ENCODE measurements at places on chromosomes 7 and 10.

- no peak for DNase-seq
Observed at GRCh38 chr7:27771111-27771510, 31.1 kb downstream of the TAX1BP1 start.

- DNase-seq = no peak
Observed at GRCh38 chr7:16744518-16745250, 8.9 kb upstream of the TSPAN13 start.

GRCh38 chr10:70321233-70321632 is 37.4 kb upstream of the NPFFR1 start:
- DNase-seq = no peak

DNA sequence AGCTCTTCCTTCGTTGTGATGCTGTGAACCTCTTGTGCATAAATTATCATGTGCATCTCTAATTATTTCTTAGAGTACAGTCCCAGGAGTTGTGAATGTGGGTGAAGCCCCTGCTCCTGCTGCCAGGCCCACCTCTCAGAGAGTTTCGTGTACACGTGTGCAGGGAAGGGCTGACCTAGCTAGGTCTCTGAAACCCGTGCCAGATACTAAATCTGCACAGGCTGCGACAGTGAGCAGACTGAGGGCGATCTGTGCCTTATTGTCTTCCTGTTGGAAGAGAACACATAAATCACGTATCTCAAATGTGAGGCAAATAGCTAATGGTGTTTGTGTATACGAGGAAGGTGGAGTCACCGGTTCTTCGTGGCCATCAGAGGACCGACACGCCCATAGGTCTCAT is 71.8 kb upstream of the DNAJB6 start:
- no peak for DNase-seq

GRCh38 chr7:51639661-51640334 is 323.2 kb upstream of the COBL start:
- DNase-seq = no peak

- no peak for DNase-seq
Observed at GRCh38 chr10:111974325-111974724, 209.2 kb downstream of the GPAM start.

DNA sequence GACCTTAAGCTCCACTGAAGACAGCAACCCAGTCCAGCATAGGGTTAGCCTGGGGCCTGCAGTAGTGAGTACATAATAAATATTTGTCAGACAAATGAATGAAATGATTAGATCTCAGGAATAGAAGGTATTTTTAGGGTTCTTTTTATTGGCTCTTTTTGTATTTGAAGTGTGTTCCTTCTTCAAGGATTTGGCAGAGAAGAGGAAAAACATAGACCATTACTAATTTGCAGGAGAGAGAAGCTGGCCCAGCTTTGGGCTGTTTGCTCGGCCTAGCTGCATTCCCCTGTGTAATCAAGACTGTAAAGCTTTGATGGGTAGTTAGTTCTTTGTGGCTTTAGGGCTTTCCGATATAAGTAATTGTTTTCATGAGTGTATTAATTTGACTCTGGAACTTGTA is 64.2 kb downstream of the CNNM2 start:
- DNase-seq = no peak

DNA sequence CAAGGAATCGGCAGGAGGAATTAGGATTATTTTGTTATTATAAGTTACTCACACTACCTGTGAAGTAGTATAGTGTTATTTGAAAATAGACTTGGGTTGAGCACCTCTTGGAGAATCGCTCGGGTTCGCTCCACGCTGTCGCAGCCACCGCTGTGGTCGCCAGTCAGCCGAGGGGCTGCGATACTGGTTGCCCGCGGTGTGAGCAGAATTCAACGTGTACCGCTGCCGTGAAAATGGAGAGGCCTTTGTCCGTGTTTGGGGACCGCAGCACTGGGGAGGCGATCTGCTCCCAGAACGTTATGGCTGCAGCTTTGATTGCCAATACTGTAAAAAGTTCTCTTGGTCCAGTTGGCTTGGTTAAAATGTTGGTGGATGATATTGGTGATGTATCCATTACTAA is 117.2 kb downstream of the C7orf25 start:
- DNase-seq = no peak

GRCh38 chr10:77983384-77984341 is 45.7 kb downstream of the POLR3A start:
- DNase-seq = no peak

GRCh38 chr10:129258283-129258923 is 208.6 kb upstream of the MGMT start:
- no peak for DNase-seq

DNA sequence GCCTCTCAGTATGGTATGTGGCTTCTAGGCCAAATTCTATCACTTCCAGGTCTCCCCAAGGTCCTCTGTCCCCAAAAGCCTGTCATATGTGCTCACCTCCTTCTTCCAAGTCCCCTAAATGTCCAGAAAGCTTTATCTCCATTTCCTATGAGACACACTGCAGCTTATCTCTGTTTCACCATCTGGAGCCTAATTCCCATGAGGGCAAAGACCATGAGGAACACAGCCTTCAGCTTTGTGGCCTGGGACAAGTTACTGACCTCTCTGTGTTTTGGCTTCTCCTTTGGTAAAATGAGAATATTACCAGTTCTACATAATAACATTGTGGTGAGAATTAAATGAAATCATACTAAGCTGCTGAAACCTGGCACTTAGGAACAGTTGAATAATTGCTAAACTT is 19.2 kb downstream of the ST8SIA6 start:
- DNase-seq = no peak

DNA sequence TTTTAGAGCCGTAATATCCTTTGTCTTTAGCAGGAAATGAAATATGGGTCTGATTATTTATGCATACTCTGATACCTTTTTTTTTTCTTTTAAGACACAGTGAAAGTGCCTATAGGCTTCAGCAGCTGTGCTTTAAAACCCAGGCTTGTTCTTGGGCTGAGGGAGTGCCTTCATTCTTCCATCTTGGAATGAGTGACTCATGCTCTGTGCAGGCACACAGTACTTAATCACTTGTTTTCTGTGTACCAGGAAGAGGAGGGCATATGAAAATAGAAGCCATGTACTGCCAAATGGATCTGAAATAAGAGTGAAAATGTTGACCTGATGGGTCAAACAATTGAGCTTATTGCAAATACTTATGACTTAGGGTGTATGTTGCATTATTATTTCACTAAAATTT is 12.0 kb downstream of the INPP5F start:
- no peak for DNase-seq

- no peak for DNase-seq
Observed at GRCh38 chr10:76236356-76236755, 804.9 kb downstream of the LRMDA start.

DNA sequence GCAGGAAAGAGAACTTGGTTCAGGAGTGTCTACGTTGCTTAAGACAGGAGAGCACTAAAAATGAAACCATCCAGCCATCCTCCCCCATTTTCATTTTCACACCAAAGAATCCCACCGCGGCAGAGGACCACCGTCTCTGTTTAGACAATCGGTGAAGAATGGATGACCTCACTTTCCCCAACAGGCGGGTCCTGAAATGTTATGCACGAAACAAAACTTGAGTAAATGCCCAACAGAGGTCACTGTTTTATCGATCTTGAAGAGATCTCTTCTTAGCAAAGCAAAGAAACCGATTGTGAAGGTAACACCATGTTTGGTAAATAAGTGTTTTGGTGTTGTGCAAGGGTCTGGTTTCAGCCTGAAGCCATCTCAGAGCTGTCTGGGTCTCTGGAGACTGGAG is 1.4 kb upstream of the IL6 start:
- no peak for DNase-seq

GRCh38 chr10:32059472-32059871 is 3.2 kb upstream of the KIF5B start:
- no peak for DNase-seq

- no peak for DNase-seq
Observed at GRCh38 chr7:85638394-85638793, 451.5 kb upstream of the SEMA3D start.

DNA sequence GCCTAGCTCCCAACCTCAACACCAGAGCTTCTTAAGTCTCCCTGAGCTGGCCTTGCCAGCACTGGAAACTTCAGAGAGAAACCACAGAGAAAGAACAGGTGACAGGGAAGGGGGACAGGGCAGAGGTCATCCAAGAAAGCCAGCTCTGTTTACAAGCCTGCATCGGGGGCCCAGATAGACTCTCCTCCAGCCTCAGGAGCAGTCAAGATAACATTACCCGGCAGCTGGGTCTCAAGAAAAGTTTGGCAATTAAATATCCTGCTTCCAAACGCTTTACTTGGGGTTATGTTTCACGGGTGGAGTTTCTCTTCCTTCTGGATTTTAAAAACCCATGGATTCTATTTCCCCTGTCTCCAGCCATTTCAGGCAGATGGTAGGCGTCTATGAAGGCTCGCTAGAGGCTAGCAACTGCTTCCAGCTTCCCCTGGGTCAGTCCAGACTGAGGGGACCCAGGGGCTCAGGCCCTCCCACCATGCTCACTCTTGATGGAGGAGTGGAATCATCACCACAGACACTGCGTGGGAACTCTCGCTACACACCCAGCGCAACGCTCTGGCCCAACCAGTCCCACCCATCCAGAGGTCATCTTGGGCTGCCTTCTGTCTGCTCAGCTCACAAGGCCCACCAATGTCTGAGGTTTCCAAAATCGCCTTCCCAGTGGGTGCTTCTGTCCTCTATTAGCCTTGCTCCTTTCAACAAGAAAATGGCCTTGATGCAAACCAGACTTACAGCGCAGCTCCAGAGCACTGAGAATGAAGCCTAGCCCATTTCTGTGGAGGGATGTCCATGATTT is 48.8 kb downstream of the SH3PXD2A start:
- DNase-seq = no peak

GRCh38 chr10:127374901-127375300 is 174.2 kb upstream of the NPS start:
- no peak for DNase-seq

DNA sequence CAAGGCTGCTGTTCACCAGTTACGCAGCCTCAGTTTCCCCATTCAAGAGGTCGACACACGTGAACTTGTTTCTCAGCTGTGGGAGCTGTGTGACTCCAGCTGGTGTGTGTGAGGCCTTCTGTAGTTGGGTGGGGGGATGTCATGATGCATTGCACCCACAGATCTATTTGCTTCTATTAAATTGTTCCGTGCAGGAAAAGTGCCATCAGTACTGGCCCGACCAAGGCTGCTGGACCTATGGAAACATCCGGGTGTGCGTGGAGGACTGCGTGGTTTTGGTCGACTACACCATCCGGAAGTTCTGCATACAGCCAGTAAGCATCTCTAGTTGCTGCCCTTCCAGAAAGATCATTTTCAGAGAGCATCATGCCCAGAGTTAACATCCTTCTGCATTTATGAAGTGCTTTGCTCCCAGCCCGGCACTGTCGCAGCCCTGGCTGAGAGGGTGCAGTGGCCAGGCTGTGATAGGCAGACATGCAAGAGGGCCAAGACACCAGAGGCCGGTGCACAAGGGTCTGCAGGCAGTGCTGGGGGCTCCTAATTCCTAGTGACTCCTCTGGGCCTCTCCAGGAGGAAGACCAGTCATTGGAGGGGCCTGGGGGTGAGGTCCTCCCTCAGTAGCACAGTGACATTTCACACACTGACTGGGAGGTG is 60.2 kb downstream of the MKI67 start:
- no peak for DNase-seq

- no peak for DNase-seq
Observed at GRCh38 chr10:94343151-94343550, 19.6 kb downstream of the NOC3L start.

DNA sequence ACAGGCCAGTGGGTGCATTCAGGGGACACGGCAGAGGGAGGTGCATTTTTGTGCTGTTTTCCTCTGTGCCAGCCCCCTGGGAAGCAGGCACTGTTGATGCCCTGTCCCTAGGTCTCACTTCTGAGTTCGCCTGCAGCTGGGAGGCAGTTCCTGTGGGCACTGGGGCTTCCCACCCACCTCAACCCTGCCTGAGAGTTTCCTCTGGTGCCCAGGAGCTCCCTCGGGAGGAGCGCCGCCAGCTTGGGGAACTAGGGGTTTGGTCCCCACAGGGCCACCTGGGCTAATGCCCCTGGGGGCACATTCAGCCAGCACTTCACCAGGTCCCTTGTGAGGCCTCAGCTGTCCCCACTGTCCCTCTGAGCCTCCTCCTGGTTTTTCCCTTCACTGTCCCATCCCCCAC is 178.2 kb upstream of the RHEB start:
- DNase-seq = no peak

DNA sequence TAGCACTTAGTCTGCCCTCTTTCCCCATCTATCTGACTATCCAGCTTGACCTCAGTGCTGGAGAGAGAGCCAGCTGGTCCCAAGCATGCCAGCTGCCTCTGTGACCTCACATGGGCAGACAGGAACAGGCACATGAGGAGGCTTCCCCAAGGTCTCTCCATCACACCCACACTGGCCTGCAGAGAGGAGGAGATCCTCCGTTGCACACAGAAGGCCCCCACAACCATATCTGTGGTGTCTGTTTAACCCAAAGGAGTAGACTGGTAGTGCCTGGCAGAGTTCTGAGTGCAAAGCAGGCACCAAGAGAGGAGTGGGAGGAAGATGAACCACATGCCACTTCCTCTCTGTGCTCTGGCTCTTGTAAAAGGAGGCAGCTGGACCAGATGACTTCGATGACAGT is 4.8 kb upstream of the ANK3 start:
- no peak for DNase-seq

GRCh38 chr7:85595750-85596178 is 408.9 kb upstream of the SEMA3D start:
- DNase-seq = no peak

DNA sequence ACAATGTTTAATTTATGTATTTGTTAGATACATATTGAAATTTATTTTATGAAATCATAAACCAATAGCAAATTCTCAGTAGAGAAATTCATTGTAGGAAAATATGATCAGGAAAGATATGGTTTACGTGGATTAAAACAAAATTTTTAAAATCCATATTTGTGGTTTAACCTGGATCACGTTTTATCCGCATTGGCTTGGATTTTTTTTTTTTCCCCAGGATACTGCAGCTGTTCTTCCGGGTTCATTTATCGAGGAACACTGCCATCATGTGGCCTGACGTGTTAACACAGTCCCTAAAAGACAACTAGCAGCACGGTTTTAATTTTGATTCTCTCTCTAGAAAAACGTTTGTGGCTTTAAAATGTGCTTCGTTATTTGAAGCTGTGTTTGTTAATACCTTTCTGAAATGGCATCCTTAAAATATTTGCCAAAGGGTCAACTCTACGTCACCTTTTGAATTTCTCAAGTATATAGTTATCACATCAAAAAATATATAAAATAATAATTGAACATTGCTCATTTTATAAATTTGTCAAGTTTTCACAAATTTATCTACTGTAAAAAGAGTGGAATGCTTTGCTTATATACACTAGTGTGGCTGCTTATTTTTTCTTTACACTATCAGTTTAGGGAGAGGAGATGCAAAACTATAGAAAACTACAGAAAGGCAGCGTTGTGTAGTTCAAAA is 8.7 kb upstream of the ASB4 start:
- DNase-seq = peak; percentile 14

- DNase-seq = no peak
Observed at GRCh38 chr7:111588065-111588433, 25.8 kb upstream of the IMMP2L start.

GRCh38 chr7:115546790-115547189 is 483.8 kb downstream of the TFEC start:
- DNase-seq = no peak

- peak; percentile 19 for DNase-seq
Observed at GRCh38 chr7:8261711-8262695, at the start of gene ICA1. ICA1 (minus strand) TSS chr7:8262167; CDS start chr7:8235926, 26,241 bp downstream.

Measured in stimulated activated CD4-positive, alpha-beta T cell treated with anti-CD3 and anti-CD28 coated beads, Interleukin-1b, Interleukin-23, amount 100 ng/mL, for 24 hours (primary cell).